Left lobe of liver (tissue), 2 donors: ENCODE measurements at places on chromosomes 1 and 21. TPM values are rescaled to one million over a fixed set of nuclear protein-coding genes. Genes with fewer than 3 reads are reported as not detected.

- DNase-seq, result no peak
Measured at GRCh38 chr1:19852036-19852435, 30.2 kb upstream of the OTUD3 start.

ADAM30 gene
- total RNA-seq, result not detected

GRCh38 chr1:115060501-115060900 is 28.8 kb downstream of the TSPAN2 start:
- DNase-seq, result no peak

- no peak for DNase-seq
Measured at GRCh38 chr1:24878045-24878444, 52.0 kb downstream of the RUNX3 start.

- DNase-seq, result no peak
Measured at GRCh38 chr1:84427250-84428188, 29.2 kb downstream of the DNASE2B start.
